GM18507 (cell line): ENCODE measurements at places on chromosomes 1 and 21.

GRCh38 chr1:33392639-33393038 lies 38.3 kb downstream of the PHC2 start:
- no peak for DNase-seq

GRCh38 chr1:248688527-248689298 lies 13.9 kb downstream of the OR14I1 start:
- DNase-seq: peak; percentile 23

DNA sequence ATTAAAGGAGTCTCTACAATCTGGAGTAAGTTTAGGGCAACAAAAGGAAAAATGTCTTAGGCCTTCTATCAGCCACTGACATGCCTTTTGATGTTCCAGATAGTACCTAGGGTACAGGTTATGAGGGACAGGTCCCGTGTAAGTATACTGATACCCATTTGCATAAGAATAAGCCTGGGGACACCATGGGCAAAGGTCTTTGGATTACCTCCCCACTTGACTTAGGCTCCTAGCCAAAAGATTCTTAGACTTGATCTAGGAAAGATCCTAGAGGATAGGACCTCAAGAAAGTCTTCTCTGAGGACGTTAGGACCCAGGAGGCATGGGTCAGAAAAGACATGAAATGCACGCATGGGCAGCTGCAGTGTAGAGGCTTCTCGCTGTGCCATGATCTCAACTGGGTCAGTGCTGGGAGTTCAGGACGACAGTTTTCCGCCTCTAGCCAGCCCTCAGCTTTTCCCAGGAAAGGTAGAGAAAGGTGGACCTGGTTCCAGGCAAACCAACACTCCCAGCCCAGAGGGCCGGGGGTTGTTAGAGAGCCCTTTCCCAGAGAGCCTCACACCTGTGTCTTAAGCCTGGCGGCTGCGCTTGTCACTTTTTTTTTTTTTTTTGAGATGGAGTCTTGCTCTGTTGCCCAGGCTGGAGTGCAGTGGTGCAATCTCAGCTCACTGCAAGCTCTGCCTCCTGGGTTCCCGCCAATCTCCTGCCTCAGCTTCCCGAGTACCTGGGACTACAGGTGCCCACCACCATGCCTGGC lies 26.6 kb downstream of the MSTO1 start:
- no peak for DNase-seq

GRCh38 chr1:59295618-59296017 lies 1.3 kb upstream of the FGGY start:
- no peak for DNase-seq

- DNase-seq: no peak
These were observed 18.1 kb upstream of the ZBTB8A start for GRCh38 chr1:32521165-32521564.

- DNase-seq: no peak
These were observed 8.6 kb upstream of the NKAIN1 start for GRCh38 chr1:31248276-31248675.

DNA sequence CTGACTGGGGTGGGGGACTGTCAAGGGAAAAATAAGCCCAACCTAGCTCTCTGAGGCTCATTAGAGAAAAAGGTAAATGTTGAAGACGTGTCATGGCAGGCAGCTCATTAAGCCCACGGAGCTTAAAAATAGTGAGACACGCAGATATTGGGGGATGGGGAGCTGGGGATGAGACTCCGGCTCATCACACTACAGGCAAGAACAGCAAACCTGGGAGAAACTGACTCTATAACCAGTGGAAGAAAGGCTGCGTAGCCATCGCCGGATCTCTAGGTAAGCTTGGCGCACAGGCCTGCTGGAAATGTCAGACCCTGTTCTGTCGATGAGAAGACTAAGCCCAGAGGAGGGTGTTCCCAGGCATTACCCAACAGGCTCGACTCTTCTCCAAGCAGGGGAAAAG lies 78.0 kb downstream of the SYT2 start:
- no peak for DNase-seq

GRCh38 chr1:50857702-50858101 lies 102.4 kb downstream of the FAF1 start:
- no peak for DNase-seq

- DNase-seq: no peak
These were observed 348.0 kb upstream of the PLD5 start for GRCh38 chr1:242872521-242872920.

- no peak for DNase-seq
These were observed 140.4 kb downstream of the BRINP2 start for GRCh38 chr1:177311111-177311510.

DNA sequence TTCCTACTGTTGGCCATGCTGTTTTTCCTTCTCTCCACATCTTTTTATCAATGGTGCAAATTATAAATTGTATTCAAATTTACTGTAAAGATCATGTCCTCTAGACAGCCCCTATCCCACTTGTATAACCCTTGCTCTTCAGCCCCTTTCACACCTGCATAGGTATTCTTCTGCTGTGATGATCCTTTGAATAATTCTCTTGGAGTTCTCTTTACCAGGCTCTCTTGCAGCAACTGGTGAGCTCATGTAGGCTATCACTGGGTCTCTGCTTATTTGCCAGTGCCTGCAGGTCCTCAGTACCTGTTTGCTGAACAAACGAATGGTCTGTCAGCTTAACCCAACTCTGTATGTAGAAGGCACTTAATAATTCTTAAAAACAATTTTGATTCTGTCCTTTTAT lies 8.2 kb downstream of the PTPRC start:
- no peak for DNase-seq

DNA sequence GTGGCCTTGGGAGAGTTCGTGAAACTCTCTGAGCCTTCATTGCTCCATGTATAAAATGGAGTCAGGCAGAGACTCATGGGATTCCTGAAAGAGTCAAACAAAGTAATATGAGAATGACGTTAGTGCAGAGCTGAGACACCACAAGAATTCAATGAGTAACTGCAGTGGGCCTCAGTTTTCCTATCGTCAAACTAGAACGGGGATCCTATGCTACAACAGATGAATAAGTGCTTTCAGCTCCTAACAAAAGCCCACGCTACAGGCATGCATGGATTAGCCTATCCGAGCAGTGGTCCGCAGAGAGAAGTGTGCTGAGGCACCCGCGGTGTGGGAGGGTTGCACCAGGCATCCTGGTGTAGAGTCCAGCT lies 124.7 kb downstream of the SYF2 start:
- no peak for DNase-seq

GRCh38 chr1:225250432-225250831 lies 177.4 kb downstream of the LBR start:
- no peak for DNase-seq

- DNase-seq: no peak
These were observed 792.9 kb upstream of the ADAMTS5 start for GRCh38 chr21:27759820-27760219.

GRCh38 chr1:111506561-111506960 lies 3.1 kb upstream of the ADORA3 start:
- no peak for DNase-seq

DNA sequence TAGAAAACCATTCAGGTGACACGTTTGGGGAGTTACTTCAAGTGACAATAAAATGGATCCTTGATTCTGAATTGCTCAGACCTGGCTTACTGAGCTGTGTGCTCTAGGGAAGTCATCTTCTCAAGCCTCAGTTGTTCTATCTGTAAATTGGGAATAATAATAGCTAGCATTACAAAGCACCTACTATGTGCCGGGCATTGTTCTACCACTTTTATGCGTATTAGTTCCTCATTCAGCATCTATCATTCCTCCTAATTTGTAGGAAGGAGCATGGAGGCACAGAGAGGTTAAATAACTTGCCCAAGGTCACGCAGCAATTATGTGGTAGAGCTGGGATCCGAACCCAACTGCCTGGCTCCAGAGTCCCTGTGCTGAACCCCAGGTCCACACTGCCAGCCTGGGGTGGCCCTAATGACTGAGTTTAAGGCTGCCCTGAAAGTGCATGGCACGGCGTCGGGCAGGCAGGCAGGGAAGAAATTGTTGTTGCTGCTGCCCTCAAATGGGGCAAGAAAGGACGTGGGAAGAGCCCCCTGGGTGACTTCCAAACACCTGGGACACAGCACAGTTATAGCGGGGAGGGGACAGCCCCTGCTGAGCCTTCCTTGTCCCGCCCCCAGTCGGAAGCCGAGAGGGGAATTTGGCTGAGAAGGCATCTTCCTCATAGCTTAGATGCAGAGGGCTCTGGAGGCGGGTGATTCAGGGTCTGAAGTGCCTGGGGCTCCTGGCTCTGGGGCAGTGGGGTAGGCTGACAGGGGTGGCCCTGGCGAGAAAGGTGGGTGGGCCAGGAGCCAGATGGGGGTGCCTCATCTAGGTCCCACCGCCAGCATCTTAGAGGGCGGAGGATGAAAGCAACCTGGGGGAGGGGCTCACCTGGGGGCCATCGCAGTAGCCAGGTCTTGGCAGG lies 86.5 kb upstream of the IFFO2 start:
- no peak for DNase-seq

GRCh38 chr1:185719021-185719420 lies 15.2 kb upstream of the HMCN1 start:
- DNase-seq: no peak

- no peak for DNase-seq
These were observed 43.1 kb upstream of the CXADR start for GRCh38 chr21:17469727-17470126.

- DNase-seq: no peak
These were observed 77.1 kb downstream of the ITPKB start for GRCh38 chr1:226661965-226662364.

DNA sequence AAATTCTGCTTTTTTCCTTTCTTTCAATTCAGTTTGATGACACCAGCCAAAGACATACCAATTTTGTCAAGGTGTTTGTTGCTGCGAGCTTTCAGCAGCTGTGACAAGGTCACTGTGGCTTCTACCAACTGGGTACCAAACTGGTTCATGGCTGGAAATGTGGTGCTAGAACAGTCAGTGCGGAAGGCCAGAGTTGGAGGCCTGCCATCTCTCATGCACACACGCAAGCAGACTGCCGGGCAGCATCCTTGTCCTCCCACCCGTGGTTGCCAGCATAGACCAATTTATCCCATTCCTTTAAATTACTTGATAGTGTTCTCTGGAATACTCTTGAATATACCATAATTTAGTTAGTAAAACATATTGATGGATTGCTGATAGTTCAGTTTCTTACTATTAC lies 79.9 kb upstream of the GPR52 start:
- DNase-seq: no peak

- DNase-seq: no peak
These were observed 732 bp downstream of the ABCG1 start for GRCh38 chr21:42219606-42220137.

DNA sequence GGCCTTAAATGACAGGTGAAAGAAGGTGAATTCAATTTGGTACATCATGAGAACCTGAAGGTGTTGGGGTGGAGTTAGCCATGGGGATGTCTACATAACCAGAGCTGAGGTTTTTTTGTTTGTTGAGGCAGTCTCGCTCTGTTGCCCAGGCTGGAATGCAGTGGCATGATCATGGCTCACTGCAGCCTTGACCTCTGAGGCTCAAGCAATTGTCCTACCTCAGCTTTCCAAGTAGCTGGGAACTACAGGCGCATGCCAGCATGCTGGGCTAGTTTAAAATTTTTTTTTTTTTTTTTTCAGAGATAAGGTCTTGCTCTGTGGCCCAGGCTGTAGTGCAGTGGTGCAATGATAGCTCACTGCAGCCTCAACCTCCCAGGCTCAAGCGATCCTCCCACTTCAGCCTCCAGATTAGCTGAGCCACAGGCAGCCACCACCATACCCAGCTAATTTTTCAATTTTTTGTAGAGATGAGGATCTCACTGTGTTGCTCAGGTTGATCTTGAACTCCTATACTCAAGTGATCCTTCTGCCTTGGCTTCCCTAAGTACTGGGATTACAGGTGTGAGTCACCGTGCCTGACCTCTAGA lies 1.9 kb upstream of the MPZ start:
- no peak for DNase-seq

DNA sequence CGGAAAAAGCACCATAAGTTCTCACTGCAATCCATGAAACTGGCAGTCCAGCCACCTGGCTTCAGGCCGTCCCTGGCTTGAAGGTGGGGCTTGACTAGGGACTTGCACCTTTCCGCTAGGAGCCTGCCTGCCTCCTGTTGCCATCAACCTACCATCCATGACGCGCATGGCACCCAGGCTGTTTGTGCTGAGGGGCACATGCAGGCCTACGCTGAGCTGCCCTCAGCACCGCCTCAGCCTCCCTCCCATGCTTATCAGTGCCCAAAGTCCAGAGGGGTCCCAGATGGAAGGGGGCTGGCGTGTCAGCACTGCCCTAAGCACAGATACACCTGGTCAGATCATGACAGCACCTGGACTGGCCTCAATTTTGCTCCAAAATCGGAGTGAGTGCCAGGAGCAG lies 190.2 kb upstream of the LYPLAL1 start:
- no peak for DNase-seq

GRCh38 chr21:40587736-40588346 lies 259.1 kb downstream of the DSCAM start:
- DNase-seq: no peak

DNA sequence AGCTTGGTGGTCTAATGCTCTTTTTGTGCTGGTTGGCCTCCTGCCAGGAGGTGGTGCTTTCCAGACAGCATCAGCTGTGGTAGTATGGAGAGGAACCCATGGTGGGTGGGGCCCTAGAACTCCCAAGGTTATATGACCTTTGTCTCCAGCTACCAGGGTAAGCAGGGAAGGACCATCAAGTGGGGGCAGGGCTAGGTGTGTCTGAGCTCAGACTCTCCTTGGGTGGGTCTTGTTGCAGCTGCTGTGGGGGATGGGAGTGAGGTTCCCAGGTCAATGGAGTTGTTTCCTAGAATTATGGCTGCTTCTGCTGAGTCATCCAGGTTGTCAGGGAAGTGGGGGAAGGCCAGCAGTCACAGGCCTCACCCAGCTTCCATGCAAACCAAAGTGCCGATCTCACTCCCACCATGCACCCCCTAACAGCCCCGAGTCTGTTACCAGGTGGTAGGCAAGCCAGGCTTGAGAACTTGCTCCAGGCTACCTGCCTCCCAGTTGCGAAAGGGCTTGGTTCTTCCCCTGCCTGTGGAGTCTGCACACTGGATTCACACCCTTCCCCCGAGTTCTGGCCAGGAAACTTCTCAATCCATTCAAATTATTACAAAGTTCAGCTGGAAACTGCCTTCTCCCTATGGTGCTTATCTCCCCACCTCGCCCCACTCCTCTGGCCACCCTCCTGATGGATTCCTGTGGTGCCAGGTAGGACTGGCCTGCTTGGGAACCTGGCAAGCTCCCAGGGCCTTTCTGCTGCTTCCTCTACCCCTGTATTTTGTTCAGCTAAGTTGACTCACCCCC lies 37.8 kb downstream of the DRAM2 start:
- DNase-seq: no peak
